ENCODE measurements at places on chromosomes 6 and 20. TPM values are rescaled to one million over a fixed set of nuclear protein-coding genes. Genes with fewer than 3 reads are reported as not detected.

Gene DPPA5
- total RNA-seq, result not detected

Gene RPP40
- total RNA-seq, result 4.9 TPM

Gene SCUBE3
- total RNA-seq, result 0.44 TPM

Gene TTK
- 0.62 TPM for total RNA-seq

Gene PRDM1
- 2.3 TPM for total RNA-seq

Gene RWDD2A
- total RNA-seq, result 5.2 TPM

Gene ECT2L
- total RNA-seq, result 0.62 TPM

Gene TMC2
- 0.06 TPM for total RNA-seq

Gene PI16
- 47.0 TPM for total RNA-seq

Gene LYRM4
- total RNA-seq, result 21.7 TPM

Gene FITM2
- total RNA-seq, result 97.7 TPM

Gene UQCC2
- total RNA-seq, result 183 TPM

Gene BHLHE23
- not detected for total RNA-seq

Gene PRICKLE4
- 2.1 TPM for total RNA-seq

Gene GPR6
- not detected for total RNA-seq

Gene SIRPA
- 46.2 TPM for total RNA-seq

Gene CENPW
- 1.9 TPM for total RNA-seq

Gene OXT
- 0.65 TPM for total RNA-seq

Gene CYP39A1
- 3.7 TPM for total RNA-seq

Gene PACSIN1
- total RNA-seq, result 3.4 TPM

Gene KCNB1
- 2.0 TPM for total RNA-seq

Gene COL21A1
- 9.2 TPM for total RNA-seq

Gene TINAG
- total RNA-seq, result 0.12 TPM

Gene WFDC10B
- total RNA-seq, result not detected

Gene BTN1A1
- total RNA-seq, result not detected
